ENCODE measurements at places on chromosomes 1 and 21.

DNA sequence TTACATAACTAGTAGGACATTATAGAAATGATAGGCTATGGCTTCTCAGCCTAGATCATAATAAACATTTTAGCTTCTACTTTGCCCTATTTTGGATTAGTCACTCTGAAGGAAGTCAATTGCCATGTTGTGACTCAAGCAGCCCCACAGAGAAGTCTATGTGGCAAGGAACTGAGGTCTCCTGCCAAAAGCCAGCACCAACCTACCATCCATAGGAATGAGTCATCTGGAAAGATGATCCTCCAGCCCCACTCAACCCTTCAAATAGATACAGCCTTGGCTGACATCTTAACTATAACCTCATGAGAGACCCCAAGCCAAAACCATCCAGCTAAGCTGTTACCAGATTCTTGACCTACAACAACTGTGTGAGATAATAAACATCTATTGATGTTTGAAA is 76.3 kb upstream of the BEND5 start:
- no peak for DNase-seq

DNA sequence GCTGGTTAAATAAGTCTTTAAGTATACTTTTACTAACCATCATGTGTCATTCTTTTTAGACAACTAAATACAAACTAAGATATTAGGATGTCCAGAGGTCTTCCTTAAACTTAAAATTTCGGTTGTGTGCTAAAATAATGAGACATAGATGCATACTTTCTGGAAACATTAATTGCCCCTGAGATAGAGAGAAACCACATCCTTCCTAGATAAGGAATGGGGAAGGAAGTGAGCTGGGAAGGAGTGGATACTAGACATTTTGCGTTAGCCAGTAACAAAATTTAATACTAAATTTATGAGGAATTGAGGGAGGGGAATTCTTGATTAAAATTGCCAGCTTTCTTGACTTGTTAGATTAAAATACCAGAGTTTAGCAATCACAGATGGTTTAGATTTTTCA is 37.1 kb upstream of the PTGS2 start:
- DNase-seq: no peak

DNA sequence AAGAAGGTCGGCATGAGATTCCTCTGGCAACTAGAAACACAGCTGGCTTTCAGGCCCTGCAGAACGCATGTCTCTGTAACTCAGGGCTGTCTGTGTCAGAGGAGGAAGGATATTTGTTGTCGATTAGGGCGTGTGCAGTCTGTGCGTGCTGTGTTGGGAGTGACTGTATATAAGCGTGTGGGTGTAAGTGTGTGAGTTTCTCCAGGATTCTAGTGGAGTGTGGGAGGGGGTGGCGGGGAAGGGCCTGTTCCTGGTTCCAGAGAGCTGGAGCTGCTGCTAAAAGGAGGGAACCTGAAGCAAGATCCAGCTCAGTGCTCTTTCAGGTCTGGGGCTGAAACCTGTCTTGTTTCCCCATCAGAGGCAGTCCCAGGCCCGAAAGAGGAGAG is 74.3 kb downstream of the SLC16A1 start:
- no peak for DNase-seq

DNA sequence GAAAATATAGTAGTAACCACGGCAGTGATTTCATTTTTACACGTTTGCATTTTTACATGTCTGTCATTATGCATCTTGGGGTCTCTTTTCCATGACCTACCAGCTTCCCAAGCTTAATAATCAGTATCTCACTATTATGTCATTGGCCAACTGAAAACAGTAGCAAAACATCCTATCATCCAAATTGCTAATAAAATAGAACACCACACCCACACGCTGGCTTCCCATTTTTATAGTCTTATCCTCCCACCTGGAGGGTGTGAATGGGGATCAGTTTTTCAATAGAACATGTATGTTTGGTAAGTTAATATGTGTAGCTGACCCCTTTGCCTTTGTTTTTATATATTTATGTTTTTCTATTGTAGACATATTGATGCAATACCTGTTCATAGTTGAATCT is 11.8 kb downstream of the TFF3 start:
- no peak for DNase-seq

DNA sequence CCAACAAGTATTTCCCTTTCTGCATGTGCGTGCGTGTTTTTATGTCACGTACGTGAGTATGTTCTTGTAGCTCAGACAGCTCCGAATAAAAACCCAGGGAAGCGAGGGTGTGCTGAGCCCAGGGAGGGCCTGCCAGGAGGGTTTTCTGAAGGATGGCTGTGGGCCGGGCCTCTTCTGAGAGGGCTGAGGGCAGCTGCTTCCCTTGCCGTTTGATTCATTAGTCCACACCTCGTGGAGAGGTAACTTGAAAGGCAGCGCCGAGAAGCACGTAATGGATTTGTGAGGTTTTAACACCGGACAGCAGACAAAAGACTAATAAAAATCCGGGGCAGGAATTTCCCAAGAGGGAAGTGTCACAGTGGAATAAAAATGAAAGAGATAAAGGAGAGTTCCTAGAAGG is 29.5 kb downstream of the CD247 start:
- peak; percentile 84 for DNase-seq

DNA sequence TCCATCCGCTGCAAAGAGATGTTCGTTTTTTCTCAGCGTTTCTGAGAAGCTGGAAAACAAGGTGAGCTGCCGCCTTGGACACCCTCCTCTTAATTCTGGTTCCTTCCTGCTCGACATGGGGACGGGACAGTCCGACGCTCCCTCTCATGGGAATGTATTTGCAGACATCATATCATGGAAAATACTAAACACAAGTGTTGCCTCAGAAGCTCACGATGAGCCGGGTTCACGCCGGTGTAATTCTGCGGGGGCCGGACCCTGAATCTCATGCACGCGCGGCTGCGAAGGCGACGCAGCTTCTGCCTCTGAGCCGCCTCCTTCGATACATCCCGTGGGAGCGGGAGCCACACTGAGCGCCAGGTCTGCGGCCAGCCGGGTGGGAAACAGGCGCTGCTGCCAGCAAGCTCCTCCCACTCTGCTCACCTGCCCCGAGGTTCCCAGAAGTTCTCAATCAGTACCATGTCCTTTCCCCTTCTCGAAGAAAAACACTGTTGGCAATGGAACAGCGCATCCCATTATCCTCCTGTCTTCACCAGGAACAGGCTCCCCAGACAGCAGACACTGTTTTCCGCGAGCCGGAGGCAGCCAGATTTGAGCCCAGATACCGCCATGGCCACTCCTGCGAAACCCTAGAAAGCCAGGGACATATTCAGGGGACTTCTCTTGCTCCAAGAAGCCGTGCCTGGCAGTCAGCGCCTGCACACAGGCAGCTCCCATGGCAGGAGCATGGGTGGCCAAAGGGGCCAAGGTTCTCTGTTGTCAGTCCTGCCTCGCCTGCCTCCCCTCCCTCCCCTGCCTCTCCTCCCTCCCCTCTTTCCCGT is 98.0 kb downstream of the WDR4 start:
- no peak for DNase-seq

GRCh38 chr1:52752484-52752826 is 26.2 kb downstream of the ZYG11B start:
- no peak for DNase-seq

GRCh38 chr21:45615145-45615711 is 28.3 kb upstream of the PCBP3 start:
- DNase-seq: no peak

- DNase-seq: no peak
These were observed 30.1 kb downstream of the C1orf21 start for GRCh38 chr1:184416946-184417345.

- no peak for DNase-seq
These were observed 1.5 kb downstream of the EPRS1 start for GRCh38 chr1:220044678-220045355.

GRCh38 chr1:8527941-8528340 is 210.0 kb downstream of the SLC45A1 start:
- DNase-seq: no peak

All from NCI-H187 treated with DMSO at 0.1 percent for 48 hours (cell line).